Immature natural killer cell (primary cell): ENCODE measurements at places on chromosomes 3 and 15. TPM values are rescaled to one million over a fixed set of nuclear protein-coding genes. Genes with fewer than 3 reads are reported as not detected.
A peak's percentile ranks its signal among the peaks of the same experiment; 100 is the strongest.

GRCh38 chr3:158095111-158095813 is 11.0 kb downstream of the SHOX2 start:
- DNase-seq, result no peak

GRCh38 chr3:155391551-155391958 is 98.1 kb upstream of the STRIT1 start:
- DNase-seq, result no peak

- no peak for DNase-seq
These were observed 199.8 kb downstream of the TCF12 start for GRCh38 chr15:57118013-57118799.

GRCh38 chr15:36599620-36600433 is 20.4 kb downstream of the CDIN1 start:
- DNase-seq, result no peak

Gene GOLGA8G
- not detected for polyA plus RNA-seq

- no peak for DNase-seq
These were observed 165.0 kb downstream of the NR1D2 start for GRCh38 chr3:24110051-24110450.

- DNase-seq, result no peak
These were observed 304.6 kb upstream of the KCNMB2 start for GRCh38 chr3:178231645-178232044.

Gene SAMD7
- polyA plus RNA-seq, result not detected

Gene GOLGA8F
- polyA plus RNA-seq, result not detected

Gene CLDN18
- polyA plus RNA-seq, result not detected

GRCh38 chr15:94269954-94270353 is 38.6 kb downstream of the MCTP2 start:
- DNase-seq, result no peak

Gene AADACL2
- polyA plus RNA-seq, result not detected

GRCh38 chr3:194962056-194962455 is 276.4 kb downstream of the FAM43A start:
- no peak for DNase-seq

Gene SLC51A
- 0.62 TPM for polyA plus RNA-seq

Gene CLDN11
- polyA plus RNA-seq, result not detected

DNA sequence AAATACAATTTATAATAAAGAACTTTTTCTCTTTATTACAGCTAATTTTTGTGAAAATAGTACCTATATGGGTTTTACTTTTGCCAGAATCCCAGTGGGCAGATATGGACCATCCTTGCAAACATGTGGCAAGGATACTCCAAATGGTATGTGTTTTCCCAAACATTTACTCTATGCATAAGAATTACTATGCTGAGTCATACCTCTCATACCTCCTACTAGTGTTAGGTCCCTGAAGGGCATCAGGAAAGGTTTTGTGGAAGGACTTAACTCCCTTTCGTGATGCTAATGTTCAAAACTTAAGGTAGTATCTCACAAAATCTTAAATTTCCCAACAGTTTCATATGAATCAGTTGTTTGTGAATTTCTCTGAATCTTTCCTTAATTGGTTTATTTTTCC is 21.3 kb downstream of the ADGRG7 start:
- no peak for DNase-seq

- DNase-seq, result no peak
These were observed 151.0 kb downstream of the OXSM start for GRCh38 chr3:25940935-25941334.

Gene CX3CR1
- 1,281 TPM for polyA plus RNA-seq

Gene STIMATE
- 3.3 TPM for polyA plus RNA-seq

GRCh38 chr3:42733501-42734262 is 31.1 kb upstream of the HHATL start:
- DNase-seq, result no peak

DNA sequence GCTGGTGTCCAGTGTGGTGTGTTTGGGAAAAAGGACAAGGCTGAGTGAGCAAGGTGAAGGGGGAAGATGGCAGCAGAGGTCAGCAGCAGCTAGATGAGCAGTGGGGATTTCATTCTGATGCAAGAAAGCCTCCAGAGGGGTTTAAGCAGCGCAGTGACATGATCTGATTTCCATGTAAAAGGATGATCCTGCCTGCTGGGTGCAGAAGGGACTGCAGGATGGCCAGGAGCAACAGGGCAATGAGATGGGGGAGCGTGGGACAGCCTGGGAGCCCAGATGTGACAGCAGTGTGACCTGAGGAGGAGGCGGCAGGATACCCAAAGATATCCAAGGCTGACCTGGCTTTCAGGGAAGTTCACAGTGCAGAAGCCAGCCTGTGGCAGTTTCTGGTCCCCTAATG is 6.1 kb downstream of the WNT7A start:
- no peak for DNase-seq

GRCh38 chr3:111033470-111034050 is 38.1 kb upstream of the NECTIN3 start:
- no peak for DNase-seq

- no peak for DNase-seq
These were observed 27.7 kb downstream of the CCDC54 start for GRCh38 chr3:107404727-107405469.

Gene TMEM212
- polyA plus RNA-seq, result not detected

Gene MAPKAPK3
- 92.0 TPM for polyA plus RNA-seq

Gene SCAMP2
- 115 TPM for polyA plus RNA-seq

DNA sequence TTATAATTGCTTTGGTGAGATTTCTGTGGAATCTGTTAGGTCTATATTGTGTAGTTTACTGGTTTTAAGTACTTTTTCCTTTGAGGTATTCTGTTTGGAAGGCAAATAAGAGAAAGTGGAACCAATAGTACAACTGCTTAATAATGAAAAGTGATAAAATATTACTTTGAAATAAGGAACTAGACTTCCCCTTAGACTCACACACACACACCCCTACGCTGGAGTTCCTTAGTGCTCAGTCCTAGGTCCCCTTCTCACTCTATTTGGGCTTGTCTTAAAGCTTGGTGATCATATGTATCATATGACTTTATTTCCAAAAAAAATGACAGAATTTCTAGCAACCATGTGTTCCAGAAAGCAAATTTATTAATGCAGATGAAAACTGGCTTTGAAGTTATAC is 494.0 kb upstream of the TGFBR2 start:
- no peak for DNase-seq

- DNase-seq, result no peak
These were observed 134.8 kb downstream of the AKAP13 start for GRCh38 chr15:85515212-85515611.

Gene HESX1
- polyA plus RNA-seq, result not detected

Gene ZDHHC23
- 0.57 TPM for polyA plus RNA-seq

DNA sequence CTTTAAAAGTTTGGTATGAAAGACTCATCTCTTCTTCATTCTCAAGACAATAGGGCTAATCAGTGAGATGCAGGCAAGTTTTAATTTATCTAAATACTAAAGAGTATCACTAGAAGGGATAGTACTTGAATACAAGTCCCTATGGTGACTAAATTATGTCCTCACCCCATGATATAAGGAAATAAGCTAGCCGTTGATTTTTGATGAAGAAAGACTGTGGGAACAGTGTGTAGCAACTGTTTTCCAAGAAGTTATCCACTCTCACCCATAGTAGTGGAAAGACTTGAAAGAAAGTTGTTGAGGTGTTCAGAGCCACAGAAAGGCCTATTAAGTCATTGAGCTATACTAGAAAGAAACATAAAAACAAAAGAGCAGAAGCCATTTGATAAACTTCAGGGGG is 36.7 kb downstream of the PIK3CA start:
- DNase-seq, result no peak

DNA sequence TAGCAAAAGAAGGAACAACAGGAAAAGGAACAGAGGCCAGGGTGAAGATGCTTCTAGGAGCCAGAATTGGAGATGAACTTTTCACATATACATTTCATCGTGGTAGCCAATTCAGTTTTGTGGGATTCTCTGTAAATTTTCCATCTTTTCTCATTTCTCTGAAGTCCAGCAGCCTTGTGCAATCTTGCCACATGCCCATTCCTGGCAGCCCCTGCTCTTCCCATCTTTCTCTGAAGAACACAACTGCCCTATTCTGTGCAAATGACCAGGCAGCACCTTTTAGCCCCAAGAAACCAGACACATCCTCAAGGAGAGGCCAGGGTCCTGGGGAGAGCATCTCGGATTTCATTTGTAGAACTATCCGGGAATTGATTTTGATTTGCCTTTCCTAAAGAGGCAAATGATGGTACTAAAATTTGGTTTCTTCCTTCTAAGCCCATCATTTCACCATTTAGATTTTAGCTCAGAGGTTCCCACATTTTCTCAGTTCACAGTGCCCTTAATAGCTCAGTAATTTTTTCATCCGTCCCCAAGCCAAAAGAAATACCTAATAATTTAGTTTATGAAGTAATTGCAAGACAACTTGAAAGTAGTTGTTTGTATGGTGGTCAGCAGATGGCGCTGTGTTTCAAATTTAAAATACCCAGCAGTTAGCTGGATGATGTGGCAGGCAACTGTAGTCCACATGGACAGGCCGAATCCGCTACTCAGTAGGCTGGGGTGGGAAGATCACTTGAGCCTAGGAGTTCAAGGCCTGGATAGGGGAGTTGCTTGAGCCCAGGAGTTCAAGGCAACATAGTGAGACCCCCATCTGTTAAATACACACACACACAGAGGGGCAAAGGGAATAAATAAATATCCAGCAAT is 61.3 kb upstream of the ACKR4 start:
- peak; percentile 18 for DNase-seq

- no peak for DNase-seq
These were observed 103.5 kb upstream of the AKAP13 start for GRCh38 chr15:85276921-85277320.

Gene HTD2
- polyA plus RNA-seq, result 15.0 TPM

- DNase-seq, result no peak
These were observed 53.3 kb upstream of the KCNMB2 start for GRCh38 chr3:178482981-178483380.

GRCh38 chr3:118245312-118245711 is 789.3 kb downstream of the IGSF11 start:
- DNase-seq, result no peak

Gene DNASE1L3
- polyA plus RNA-seq, result not detected

GRCh38 chr3:12516873-12517272 is 28.4 kb downstream of the MKRN2OS start:
- no peak for DNase-seq

DNA sequence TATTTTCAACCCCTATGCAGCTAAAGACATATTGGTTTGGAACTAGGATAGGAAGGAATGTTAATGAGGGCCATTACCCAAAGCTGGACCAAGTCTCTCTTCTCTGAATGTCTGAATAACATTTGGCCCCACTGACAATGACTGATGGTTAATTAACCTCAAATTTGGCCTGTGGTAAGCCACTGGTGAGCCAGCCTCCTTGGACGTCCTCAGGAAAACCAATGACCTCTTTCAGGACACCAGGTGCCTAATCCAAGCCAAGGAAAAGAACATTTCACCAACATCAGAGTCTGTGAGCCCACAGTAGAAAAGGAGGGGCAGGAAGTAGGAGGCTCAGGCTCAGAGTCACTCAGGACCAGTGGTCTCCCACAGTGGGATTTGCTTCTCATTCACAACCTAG is 56.4 kb upstream of the ETV5 start:
- no peak for DNase-seq

GRCh38 chr3:51343918-51344687 is 41.0 kb upstream of the MANF start:
- DNase-seq, result no peak

- no peak for DNase-seq
These were observed 57.4 kb downstream of the EEFSEC start for GRCh38 chr3:128210711-128211110.

Gene IL17RD
- polyA plus RNA-seq, result not detected

GRCh38 chr3:50656417-50657195 is 18.1 kb upstream of the DOCK3 start:
- DNase-seq, result no peak

GRCh38 chr3:113152849-113153248 is 58.5 kb upstream of the BOC start:
- DNase-seq, result no peak

GRCh38 chr3:116057400-116058006 is 387.8 kb downstream of the LSAMP start:
- no peak for DNase-seq

- DNase-seq, result peak; percentile 72
These were observed 525 bp downstream of the SETD2 start for GRCh38 chr3:47163169-47164006.

DNA sequence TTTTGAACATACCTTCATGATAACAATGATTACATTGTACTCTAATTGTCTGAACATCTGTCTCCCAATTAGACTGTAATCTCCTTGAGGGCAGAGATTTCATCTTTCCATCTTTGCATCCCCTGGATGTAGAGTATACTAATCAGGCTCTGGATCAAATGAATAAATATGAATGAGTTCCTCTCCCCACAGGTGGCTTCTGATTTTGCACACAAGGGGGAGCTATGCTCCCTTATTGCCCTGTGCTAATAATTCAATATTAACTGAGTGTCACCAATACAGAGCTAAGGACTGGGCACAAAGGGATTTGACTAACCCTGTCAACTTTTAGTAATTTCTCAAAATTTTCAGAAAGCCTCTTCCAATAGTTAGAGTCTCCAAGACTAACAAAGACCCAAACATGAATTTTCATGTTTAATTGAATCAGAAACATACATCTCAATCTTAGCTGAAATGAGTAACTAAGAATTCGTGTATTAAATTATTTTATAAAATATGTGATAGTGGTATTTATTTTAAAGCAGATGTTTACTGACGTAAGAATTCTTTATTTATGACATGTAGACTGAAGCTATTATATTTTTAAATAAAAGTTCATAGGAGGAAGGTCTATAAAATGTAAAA is 3.0 kb downstream of the DUOXA1 start:
- peak; percentile 33 for DNase-seq

DNA sequence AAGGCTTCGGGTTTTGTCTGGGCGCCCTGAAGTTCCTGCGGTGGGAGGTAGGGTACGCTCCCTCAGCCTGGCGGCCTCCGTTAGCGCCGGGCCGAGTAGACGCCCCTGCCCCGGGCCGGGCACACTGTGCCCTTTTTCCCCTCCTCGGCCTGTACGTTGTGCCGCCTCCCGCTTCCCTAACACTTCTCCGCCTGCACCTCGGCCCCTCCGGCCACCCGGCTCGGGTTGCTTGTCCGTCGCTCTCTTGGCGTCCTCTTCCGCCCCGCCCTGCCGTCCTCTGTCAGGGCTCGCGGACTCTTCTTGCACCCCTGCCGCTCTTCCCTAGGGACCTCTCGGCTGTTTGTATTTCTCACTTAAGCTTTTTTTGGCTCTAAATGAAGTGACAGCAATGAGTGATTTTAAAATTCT is 384 bp downstream of the KNL1 start:
- DNase-seq, result no peak
